ENCODE measurements at places on chromosomes 6 and 20. TPM values are rescaled to one million over a fixed set of nuclear protein-coding genes. Genes with fewer than 3 reads are reported as not detected.

SIRPA gene
- polyA plus RNA-seq, result 24.7 TPM

DNA sequence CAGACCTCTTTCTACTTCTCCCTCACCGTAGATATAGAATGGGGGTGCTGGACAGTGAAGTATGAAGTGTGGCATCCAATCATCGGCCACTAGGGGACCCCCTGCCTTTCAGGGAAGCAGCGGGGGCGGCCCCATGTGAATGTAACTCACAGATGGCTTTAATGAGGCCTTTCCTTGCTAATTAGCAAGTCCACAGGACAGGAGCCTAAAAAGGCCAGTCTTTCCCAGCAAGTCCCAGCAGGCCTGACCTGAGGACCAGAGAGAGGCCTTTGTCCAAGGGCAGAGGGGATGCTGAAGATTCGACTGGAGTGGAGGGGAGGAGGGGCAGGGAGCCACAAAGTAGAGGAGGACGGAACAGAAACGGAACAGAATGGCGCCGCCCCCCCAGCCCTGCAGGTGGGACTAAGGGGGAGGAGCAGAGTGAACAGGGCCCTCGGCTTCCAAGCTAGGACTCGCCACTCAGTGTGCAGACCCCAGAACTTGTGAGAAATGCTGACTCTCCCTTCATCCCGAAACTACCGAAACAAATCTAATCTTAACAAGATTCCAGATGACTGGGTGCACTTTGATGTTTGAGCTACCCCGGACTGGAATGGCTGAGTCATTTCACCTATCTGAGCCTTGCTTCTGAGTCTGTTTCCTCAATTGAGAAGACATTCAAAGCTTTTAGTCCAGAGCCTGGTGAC, 5.8 kb downstream of the C6orf132 start:
- no peak overlapping the region for H3K4me3 ChIP-seq
- no peaks in the 10 kb centered on the region for H3K36me3 ChIP-seq
- peaks cover 2% of the 10 kb centered on the region for H3K4me1 ChIP-seq
- no peaks in the 10 kb centered on the region for H3K27me3 ChIP-seq
- DNase-seq, result peak; percentile 68

GRCh38 chr20:634148-634925, 18.7 kb downstream of the SRXN1 start:
- H3K4me1 ChIP-seq, result no peaks in the 10 kb centered on the region
- DNase-seq, result no peak
- H3K36me3 ChIP-seq, result no peaks in the 10 kb centered on the region
- H3K4me3 ChIP-seq, result no peak overlapping the region
- no peaks in the 10 kb centered on the region for H3K27me3 ChIP-seq

DNA sequence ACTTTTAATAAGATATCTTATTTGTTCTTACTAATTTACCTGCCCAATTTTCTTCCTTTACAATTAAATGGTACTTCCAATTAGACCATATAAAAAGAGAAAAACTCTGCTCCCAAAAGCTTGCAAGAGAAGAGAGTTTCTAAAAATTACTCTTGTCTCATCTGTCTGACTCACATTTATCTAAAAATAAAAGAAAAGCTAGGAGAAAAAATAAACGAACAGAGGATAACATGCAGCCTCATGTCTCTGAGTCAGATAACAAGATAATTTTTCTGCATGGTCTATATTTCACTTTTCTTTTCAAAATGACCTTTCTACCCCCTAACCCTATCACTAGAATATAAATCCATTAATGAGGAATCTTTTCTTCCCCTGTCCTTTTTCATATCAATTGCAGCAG, 127.2 kb upstream of the TCF21 start:
- H3K4me3 ChIP-seq, result no peak overlapping the region
- H3K27ac ChIP-seq, result no peak overlapping the region
- H3K4me1 ChIP-seq, result no peaks in the 10 kb centered on the region

- no peaks in the 10 kb centered on the region for H3K36me3 ChIP-seq
- DNase-seq, result no peak
- H3K4me1 ChIP-seq, result peaks cover 11% of the 10 kb centered on the region
- no peaks in the 10 kb centered on the region for H3K27me3 ChIP-seq
- H3K27ac ChIP-seq, result no peak overlapping the region
- H3K4me3 ChIP-seq, result no peak overlapping the region
Measured at GRCh38 chr6:2186516-2186915, 58.9 kb downstream of the GMDS start.

ULBP1 gene
- polyA plus RNA-seq, result 0.47 TPM

- H3K4me3 ChIP-seq, result no peak overlapping the region
- no peak overlapping the region for H3K27ac ChIP-seq
Measured at GRCh38 chr20:38228436-38228835, 32.1 kb downstream of the KIAA1755 start.

MICB gene
- polyA plus RNA-seq, result 1.5 TPM

- H3K4me1 ChIP-seq, result no peaks in the 10 kb centered on the region
- DNase-seq, result no peak
Measured at GRCh38 chr6:138203315-138203714, 15.0 kb downstream of the PBOV1 start.

EEF1A2 gene
- polyA plus RNA-seq, result 1.5 TPM

ZBTB2 gene
- polyA plus RNA-seq, result 6.0 TPM

GRCh38 chr20:61166324-61166723, 85.7 kb upstream of the CDH4 start:
- peaks cover 10% of the 10 kb centered on the region for H3K27me3 ChIP-seq
- no peak for DNase-seq
- H3K27ac ChIP-seq, result no peak overlapping the region
- H3K4me3 ChIP-seq, result no peak overlapping the region
- H3K4me1 ChIP-seq, result no peaks in the 10 kb centered on the region

MYO6 gene
- polyA plus RNA-seq, result 32.0 TPM

- H3K27ac ChIP-seq, result no peak overlapping the region
- DNase-seq, result no peak
Measured at GRCh38 chr6:88513920-88514319, 347.8 kb upstream of the CNR1 start.

TUBB2B gene
- polyA plus RNA-seq, result 46.1 TPM

- DNase-seq, result no peak
- H3K27ac ChIP-seq, result no peak overlapping the region
- H3K36me3 ChIP-seq, result no peaks in the 10 kb centered on the region
- H3K4me3 ChIP-seq, result no peak overlapping the region
- no peaks in the 10 kb centered on the region for H3K4me1 ChIP-seq
- no peaks in the 10 kb centered on the region for H3K27me3 ChIP-seq
Measured at GRCh38 chr6:46305833-46306232, 135.1 kb upstream of the ENPP5 start.

LRRC73 gene
- 4.6 TPM for polyA plus RNA-seq

GRCh38 chr20:43681468-43681942, 14.6 kb downstream of the MYBL2 start:
- no peaks in the 10 kb centered on the region for H3K4me1 ChIP-seq
- H3K36me3 ChIP-seq, result no peaks in the 10 kb centered on the region
- DNase-seq, result no peak
- H3K4me3 ChIP-seq, result no peak overlapping the region
- H3K27ac ChIP-seq, result no peak overlapping the region

NHSL1 gene
- 4.4 TPM for polyA plus RNA-seq

DNA sequence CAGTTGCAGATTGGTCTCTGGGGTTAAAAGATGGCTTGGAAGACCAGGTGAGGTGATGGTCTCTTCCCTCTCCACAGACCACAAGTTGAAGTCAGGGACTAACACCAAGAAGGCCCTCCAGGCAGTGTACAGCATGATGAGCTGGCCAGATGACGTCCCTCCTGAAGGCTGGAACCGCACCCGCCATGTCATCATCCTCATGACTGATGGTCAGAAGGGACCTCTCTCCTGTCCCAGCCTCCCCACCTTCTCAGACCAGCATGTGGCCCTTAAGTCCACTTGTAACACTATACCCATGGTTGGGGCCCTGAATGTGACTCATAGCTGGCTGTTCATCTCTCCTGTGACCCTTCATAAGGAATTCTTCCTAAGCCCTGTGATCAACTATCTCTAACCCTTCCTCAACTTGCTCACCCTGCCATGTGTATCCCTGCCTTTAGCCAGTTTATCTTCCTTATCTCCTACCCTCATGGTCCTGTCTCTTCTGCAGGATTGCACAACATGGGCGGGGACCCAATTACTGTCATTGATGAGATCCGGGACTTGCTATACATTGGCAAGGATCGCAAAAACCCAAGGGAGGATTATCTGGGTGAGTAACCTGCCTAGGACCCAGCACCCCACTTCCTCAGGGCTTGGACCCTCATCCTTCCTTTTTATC, 3.0 kb downstream of the CFB start:
- no peak overlapping the region for H3K27ac ChIP-seq
- no peak overlapping the region for H3K4me3 ChIP-seq
- no peaks in the 10 kb centered on the region for H3K27me3 ChIP-seq
- H3K36me3 ChIP-seq, result peaks cover 12% of the 10 kb centered on the region
- no peak for DNase-seq

SOBP gene
- 5.4 TPM for polyA plus RNA-seq

DNA sequence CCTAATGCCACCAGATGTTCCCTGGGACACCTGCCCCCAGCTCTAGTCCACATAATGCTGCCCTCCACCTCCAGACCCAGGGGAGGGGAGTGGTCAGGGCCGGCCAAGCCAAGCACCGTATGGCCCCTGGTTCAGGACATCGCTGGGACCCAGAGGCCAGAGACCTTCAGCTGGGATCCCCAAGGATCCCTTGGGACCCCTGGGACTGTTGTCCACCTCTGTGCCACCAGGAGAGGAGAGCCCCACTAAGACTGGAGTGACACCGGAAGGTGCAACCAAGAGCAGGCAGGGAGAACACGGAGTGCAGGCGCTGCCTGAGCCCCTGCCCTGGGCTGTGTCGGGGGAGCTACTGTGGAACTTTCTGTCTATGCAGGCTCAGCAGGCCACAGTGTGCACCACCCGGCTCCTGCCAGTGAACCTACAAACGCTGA, 43.6 kb downstream of the CTCFL start:
- no peak overlapping the region for H3K4me3 ChIP-seq
- no peaks in the 10 kb centered on the region for H3K4me1 ChIP-seq
- H3K27ac ChIP-seq, result no peak overlapping the region
- DNase-seq, result peak; percentile 39

DNA sequence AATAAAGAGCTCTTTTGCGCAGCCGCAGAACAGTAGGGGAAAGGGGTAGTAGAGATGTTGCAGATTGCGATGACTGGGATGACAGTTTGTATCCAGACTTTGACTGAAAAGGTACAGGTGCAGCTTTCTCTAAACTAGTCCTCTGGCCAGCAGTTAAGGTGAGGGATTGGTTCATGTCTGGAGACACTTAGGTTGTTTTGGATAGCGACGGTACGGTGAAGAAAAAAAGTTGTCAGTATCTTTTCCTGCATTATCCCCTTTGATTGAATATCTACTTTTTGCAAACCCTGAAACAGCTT, 537 bp downstream of the PRR3 start:
- H3K27ac ChIP-seq, result peak overlapping the region; percentile 99
- H3K4me1 ChIP-seq, result peaks cover 9% of the 10 kb centered on the region
- peak overlapping the region; percentile 82 for H3K4me3 ChIP-seq
- no peaks in the 10 kb centered on the region for H3K27me3 ChIP-seq

CST7 gene
- polyA plus RNA-seq, result 1.4 TPM

DNA sequence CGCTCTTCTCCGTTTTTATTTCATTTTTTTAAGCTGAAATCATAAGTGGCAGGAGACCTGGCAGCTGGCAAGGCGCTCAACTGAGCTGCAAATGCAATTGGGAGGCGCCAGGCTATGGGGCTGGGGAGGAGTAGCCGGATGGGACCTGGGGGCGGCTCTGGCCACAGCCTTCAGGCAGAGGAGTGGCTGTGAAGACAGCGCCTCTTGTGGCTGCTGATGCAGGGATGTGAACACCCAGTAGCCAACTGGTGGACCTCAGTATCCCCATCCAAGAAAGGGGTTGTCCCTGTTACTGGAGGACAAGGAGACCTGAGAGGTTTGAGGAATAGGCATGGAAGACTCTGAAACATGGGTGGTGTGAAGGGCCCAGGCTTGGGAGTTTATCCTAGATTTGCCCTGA, 12.6 kb downstream of the KCNK17 start:
- H3K27ac ChIP-seq, result no peak overlapping the region
- no peaks in the 10 kb centered on the region for H3K27me3 ChIP-seq
- no peak overlapping the region for H3K4me3 ChIP-seq
- peaks cover 6% of the 10 kb centered on the region for H3K4me1 ChIP-seq

DNA sequence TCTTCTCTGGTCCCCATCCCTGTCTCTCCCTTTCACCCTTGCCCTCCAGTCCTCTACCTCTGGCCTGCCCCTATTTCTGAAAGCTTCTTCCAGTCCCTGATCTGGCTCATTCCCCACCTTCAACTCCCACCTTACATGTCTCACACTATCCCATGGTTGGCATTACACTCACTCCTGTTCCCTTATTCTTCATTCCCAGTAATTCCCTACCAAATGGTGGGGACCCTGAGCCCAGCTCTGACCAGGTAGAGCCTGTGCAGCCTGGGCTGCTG, 6.4 kb downstream of the TP53INP2 start:
- H3K36me3 ChIP-seq, result peaks cover 12% of the 10 kb centered on the region
- H3K27ac ChIP-seq, result no peak overlapping the region
- peak overlapping the region; percentile 59 for H3K4me3 ChIP-seq
- DNase-seq, result no peak
- H3K27me3 ChIP-seq, result no peaks in the 10 kb centered on the region

- no peak for DNase-seq
- H3K27me3 ChIP-seq, result no peaks in the 10 kb centered on the region
- H3K27ac ChIP-seq, result no peak overlapping the region
- no peaks in the 10 kb centered on the region for H3K4me1 ChIP-seq
Measured at GRCh38 chr20:40462566-40462965, 226.5 kb downstream of the MAFB start.

DNA sequence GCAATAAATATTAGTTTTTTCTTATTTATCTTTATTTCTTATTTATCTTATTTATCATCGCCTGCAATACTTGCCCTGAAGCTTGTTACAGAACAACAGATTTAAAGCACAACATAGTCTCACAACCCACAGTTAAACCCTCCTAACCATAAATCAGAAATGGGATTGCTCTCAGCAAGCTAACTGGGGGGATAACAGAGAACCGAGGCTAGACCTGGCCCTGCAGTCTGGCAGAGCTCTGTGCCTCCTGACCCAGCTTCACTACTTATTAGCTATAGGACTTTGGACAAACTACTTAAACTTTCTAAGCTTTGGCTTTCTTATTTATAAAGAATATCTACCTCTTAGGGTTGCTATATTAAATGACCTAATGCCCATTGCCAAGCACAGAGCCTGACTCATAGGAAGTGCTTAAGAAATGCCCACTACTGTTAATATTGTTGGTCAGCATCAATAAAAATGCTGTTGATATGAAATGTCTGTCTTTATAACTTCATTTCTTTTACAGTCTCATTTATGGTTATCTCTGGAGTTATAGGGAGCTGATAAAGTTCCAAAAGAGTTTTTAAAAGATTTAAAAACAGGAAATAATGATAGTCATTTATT, 87.9 kb upstream of the BEND6 start:
- no peaks in the 10 kb centered on the region for H3K4me1 ChIP-seq
- no peak for DNase-seq
- no peaks in the 10 kb centered on the region for H3K36me3 ChIP-seq
- H3K27ac ChIP-seq, result no peak overlapping the region

GRCh38 chr6:101397199-101397598, 3.7 kb downstream of the GRIK2 start:
- H3K27ac ChIP-seq, result no peak overlapping the region
- H3K4me3 ChIP-seq, result no peak overlapping the region
- peaks cover 8% of the 10 kb centered on the region for H3K4me1 ChIP-seq
- DNase-seq, result no peak
- no peaks in the 10 kb centered on the region for H3K36me3 ChIP-seq
